ENCODE measurements at places on chromosomes 6 and 20. TPM values are rescaled to one million over a fixed set of nuclear protein-coding genes. Genes with fewer than 3 reads are reported as not detected.
A peak's percentile ranks its signal among the peaks of the same experiment; 100 is the strongest.

- no peak for DNase-seq
Observed at GRCh38 chr6:167236239-167236571, 54.9 kb upstream of the UNC93A start.

- DNase-seq: no peak
Observed at GRCh38 chr6:41083072-41083471, 10.3 kb downstream of the NFYA start.

DNA sequence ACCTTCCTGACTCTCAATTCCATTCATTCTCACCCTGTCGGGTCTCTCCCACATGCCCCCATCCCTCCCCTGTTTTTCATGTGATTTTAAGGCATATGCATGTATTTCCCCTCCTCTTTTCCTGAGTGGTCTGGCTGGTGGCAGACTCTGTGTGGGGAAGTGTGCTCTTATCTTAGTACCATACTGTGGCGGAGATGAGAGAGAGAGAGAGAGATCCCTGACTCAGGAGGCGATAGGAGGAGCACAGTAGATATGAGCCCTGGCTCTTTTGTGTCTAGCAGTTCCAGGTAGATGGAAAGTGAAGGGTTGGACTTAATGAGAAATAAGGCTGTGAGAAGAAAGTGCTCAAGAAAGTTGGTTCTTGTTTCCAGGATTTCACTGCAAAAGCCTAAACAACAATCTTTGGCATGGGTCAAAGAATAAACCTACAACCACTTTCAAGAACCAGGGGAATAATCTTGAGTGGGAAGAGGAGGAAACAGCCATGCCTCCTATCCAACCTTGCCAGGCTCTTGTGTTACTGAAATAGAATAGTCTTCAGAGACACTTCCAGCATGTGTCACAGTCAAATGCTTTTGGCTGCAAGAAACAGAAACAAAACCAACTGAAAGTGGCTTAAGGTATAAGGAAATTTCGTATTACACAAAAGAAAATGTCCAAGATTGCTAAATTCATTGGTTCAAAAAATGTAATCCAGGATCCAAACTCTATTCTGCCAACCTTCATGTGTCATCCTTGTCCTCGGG is 123.8 kb upstream of the MYLIP start:
- no peak for DNase-seq

DNA sequence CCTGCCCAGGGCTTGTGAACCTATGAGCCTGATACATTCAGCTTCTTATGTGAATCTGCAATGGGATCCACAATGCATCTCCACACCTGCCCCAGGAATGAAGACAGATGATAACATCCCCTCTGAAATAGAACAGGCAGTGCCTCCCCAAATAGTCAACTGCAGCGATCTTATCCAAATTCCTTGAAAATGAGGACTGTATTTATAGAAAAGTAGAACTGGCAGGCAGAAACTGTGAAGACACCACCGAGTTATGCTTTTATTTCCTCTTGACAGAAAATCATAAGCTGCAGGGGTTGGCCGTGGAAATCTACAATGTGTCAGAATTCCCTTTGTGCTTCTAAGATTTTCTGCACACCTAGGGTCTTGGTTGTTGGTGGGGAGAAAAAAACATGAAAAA is 270.3 kb downstream of the TBC1D7 start:
- no peak for DNase-seq

- peak; percentile 51 for DNase-seq
Observed at GRCh38 chr6:29826271-29826670, 1.4 kb upstream of the HLA-G start.

DNA sequence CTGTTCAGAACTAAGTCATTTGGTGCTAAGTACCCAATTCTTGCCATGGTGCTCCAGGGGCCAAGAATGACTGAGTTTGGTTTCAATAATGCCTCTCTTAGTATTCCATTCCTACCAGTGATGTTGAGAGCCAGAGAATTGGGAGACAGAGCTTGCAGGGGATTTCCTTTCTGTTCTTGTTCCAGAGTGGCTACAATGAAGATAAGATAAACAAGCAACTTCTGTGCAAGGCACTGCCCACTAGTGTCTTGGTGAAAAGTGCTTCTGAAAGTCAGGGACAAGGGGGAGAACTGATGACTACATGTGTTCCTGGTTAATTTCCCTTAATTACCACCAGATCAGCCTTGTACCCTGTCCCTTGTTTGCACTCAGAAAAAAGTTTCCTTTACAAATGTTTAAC is 421.6 kb downstream of the BCKDHB start:
- no peak for DNase-seq

The FRS3 gene
- 1.5 TPM for total RNA-seq

DNA sequence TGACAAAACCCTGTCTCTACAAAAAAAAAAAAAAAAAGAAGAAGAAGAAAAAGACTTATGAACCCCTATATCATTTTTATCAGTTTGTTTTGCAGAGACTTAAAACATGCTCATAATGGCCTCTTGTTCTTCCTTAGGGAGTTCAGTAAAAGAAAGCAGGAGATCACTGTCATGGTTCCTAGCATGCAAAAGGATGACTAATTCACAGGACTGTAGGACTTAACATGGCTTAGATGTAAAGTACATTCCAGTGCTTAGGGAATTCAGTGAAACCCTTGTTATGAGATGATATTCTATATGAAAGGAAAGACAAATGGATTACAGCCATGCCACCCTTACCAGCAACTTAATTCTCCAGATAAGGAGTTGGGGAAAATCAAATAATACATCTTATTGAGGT is 29.5 kb downstream of the EEF1A1 start:
- no peak for DNase-seq

The HS3ST5 gene
- not detected for total RNA-seq

The CRISP2 gene
- total RNA-seq: not detected

GRCh38 chr6:148285205-148285604 is 57.4 kb upstream of the SASH1 start:
- DNase-seq: no peak

GRCh38 chr20:19404826-19405225 is 192.4 kb downstream of the SLC24A3 start:
- DNase-seq: no peak

DNA sequence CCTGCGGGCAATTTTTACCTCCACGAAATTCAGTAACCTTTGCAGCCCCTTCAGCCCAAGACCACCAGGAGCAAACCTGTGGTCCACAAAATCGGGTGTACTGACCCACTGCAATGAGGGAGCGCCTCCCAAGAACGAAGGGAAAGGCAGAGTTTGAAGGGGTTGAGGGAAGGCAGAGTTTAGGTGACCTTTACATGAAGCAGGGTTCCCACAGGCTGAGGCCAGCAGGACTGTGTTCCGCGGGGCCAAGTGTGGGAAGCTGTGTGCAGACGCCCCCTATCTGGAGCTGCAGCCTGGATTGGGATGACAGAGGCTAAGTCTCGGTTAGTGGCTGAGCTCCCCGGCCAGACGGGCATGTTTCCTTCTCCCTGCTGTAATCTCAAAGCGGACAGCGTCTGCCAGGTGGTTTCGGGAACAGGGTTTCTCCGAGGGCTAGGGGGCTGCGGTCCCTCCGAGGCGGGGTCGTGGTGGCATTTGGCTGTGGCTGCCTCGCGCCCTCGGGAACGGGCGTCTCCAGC is 826 bp upstream of the PYGB start:
- DNase-seq: peak; percentile 82

GRCh38 chr6:149452037-149452939 is 32.5 kb downstream of the ZC3H12D start:
- DNase-seq: no peak

The PPP1R14C gene
- 0.80 TPM for total RNA-seq

DNA sequence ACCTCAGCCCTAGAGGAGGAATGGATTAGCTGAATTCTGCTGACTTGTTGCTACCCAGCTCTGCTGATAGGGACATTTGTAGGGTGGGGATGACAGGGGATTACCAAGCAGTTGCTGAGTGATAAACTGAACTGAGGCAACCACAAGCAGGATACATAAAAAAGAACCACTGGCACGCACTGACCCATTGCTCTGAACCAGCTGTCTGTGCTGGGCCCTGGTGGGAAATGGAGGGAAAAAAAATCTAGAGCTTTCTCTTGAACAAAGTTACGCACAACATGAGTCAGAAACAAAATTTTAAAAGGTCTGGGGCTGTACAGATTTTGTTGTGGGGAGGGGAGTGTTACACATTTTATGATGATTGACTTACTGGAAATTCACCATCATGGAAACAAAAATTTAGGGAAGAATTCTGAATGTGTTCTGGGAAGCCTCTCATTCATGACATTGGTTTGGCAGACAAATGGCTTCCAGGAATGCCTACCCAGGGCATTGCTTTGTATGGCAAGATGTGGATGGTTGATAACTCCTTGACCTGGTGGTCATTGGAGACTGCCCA is 37.7 kb downstream of the FOXO3 start:
- DNase-seq: peak; percentile 30

DNA sequence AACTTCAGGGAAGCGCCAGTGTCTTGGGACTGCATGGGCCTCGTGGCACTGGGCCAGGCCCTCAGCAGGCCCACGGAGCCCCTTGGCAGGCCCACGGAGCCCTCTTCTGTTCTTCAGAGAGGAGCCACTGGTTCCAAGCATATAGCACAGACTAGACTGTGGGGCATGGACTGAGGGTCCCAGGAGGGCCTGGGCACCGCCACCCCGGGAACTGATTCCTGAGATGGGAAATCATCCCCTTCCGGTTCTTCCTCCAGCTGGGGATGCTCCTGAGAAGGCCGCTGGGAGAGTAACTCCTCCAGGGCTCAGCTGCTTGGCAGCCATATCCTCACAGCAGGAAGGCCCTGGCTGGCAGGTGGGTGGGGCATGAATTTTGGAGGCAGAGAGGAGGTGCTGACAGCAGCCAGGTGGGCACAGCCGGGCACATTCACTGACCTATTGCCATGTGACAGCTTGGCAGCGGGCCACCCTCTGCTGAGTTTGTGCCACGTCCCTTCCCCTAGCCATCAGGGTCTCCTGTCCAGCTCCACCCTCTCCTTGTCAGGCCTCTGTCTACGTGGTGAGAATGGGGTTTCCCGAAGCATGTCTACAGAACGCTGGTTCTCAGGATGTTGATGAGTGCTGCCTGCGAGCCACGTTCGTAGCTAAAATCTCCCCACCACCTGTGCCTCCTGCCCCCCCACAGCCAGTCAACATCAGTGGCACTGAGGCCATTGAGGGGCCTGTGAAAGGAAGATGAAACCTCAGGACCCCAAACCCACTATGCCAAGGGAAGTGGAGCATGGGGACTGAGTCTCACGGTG is 152.1 kb downstream of the TAF4 start:
- DNase-seq: no peak

The GSTA3 gene
- total RNA-seq: not detected

The NRN1 gene
- total RNA-seq: not detected

DNA sequence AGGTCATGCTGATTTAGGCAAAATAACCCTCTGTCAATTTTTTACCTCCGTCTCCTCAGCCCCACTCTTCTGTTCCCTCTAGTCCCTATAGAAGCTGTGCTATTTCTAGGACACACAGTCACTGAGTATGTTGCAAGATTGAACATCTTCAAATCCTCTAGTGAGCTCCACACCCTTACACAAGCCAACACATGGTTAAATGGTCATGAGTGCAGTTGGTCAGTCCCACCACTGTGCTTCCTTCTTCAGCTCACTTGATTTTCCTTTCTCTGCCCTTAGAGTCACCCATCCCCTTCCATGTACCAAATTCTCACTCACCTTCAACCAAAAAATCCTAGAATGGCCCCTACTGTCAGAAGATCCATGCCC is 48.2 kb upstream of the F13A1 start:
- DNase-seq: no peak

- no peak for DNase-seq
Observed at GRCh38 chr6:111499269-111499793, 16.3 kb upstream of the REV3L start.

DNA sequence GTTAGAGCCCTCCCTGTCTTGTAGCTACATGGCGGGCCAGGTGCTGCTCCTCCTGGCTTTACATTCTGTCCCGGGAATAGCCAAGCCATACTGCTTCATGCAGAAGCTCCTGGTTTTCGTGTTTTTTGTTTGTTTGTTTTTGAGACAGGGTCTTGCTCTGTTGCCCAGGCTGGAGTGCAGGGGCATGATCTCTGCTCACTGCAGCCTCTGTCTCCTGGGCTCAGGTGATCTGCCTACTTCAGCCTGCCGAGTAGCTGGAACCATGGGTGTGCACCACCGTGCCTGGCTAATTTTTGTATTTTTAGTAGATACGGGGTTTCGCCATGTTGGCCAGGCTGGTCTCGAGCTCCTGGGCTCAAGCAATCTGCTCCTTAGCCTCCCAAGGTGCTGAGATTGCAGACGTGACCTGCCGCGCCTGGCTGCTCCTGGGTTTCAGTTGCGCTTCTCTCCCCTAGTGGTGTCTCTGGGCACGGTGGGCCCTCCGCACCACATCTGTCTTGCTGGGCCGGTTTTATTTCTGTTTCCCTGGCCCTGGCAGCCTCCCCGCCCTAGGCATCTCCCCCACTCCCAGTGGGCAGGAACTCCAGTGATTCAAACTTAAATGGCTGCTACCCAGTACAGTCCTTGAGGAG is 12.9 kb downstream of the CDYL start:
- DNase-seq: no peak

GRCh38 chr20:7924692-7925091 is 15.6 kb downstream of the HAO1 start:
- peak; percentile 92 for DNase-seq

DNA sequence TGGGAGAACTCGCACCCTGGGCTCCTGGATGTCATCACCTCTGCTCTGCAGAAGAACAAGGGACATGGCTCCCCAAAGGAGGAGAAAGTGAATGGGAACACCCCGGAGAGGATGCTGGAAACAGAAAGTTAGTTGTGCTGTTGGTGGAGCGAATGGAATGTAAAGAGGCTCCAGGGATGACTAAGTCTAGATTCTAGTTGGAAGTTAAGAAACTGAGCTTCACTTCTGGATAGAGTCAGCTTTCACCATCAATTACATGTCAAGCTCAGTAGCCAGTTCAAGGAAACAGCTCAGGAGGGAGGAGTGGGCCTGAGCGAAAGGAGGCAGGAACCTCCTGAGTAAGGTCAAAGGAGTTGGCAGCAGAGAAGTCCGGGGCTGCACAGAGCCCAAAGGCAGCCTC is 132.1 kb upstream of the ARID1B start:
- DNase-seq: peak; percentile 32

GRCh38 chr20:63464289-63464635 is 8.2 kb downstream of the KCNQ2 start:
- DNase-seq: no peak

GRCh38 chr6:36313649-36313936 is 23.1 kb downstream of the BNIP5 start:
- DNase-seq: no peak

DNA sequence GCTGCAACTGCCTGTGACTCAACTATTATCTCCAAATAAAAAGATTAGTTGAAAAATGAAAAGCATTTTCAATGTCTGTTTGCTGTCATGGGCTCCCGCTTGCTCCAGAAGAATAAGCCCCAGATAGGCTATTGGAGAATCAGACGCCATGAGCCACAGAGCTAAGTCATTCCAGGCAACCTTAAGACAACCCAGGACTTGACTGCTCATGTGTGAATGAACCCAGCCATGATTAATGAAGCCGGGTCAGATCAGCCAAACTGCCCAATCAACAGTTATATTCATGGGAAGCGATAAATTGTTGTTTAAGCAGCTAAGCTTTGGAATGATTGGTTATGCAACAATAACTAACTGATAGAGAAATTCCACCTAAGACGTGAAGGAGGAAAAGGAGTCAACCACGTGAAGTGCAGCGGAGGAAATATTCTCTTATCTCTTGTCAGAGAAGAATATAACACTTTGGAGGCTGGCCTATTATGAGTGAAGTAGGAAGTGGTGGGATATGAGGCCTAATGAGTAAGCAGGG is 64.2 kb downstream of the DOK5 start:
- no peak for DNase-seq

GRCh38 chr6:36029464-36029863 is 1.9 kb downstream of the MAPK14 start:
- DNase-seq: peak; percentile 20

The ZFP57 gene
- not detected for total RNA-seq

The C6orf15 gene
- not detected for total RNA-seq

GRCh38 chr6:132490478-132491204 is 22.3 kb downstream of the STX7 start:
- DNase-seq: no peak

GRCh38 chr6:15441215-15441868 is 195.5 kb downstream of the JARID2 start:
- DNase-seq: peak; percentile 64
